Parietal lobe (tissue), 2 donors: ENCODE measurements at places on chromosomes 13 and 19. TPM values are rescaled to one million over a fixed set of nuclear protein-coding genes. Genes with fewer than 3 reads are reported as not detected.

Gene ANGPTL8
- total RNA-seq: not detected

Gene LGALS14
- total RNA-seq: not detected

Gene KCNN4
- not detected for total RNA-seq

Gene CCDC9
- 3.8 TPM for total RNA-seq

Gene GZMM
- total RNA-seq: not detected

Gene SHC2
- total RNA-seq: 18.2 TPM

Gene ITGBL1
- total RNA-seq: not detected

Gene FUT1
- total RNA-seq: 0.31 TPM

Gene ZNF865
- 3.1 TPM for total RNA-seq

Gene ZNF283
- 71.1 TPM for total RNA-seq

Gene HSH2D
- not detected for total RNA-seq

Gene GRK1
- 1.3 TPM for total RNA-seq

Gene EDDM13
- total RNA-seq: not detected

Gene MAB21L1
- total RNA-seq: 0.31 TPM

Gene FFAR3
- not detected for total RNA-seq

Gene ATP8A2
- total RNA-seq: 66.4 TPM

Gene LINGO3
- total RNA-seq: 0.94 TPM

Gene PODNL1
- total RNA-seq: not detected

Gene ZNF540
- 24.7 TPM for total RNA-seq

Gene IGSF23
- total RNA-seq: not detected

Gene CYP4F3
- total RNA-seq: under 0.01 TPM

Gene ADGRE3
- total RNA-seq: not detected

Gene NUMBL
- 39.8 TPM for total RNA-seq

Gene MYPOP
- 1.9 TPM for total RNA-seq

Gene PRR22
- total RNA-seq: 0.94 TPM

Gene TEX29
- not detected for total RNA-seq

Gene KHSRP
- total RNA-seq: 128 TPM
